ENCODE measurements at places on chromosomes 2 and 18. TPM values are rescaled to one million over a fixed set of nuclear protein-coding genes. Genes with fewer than 3 reads are reported as not detected.

GNAL gene
- total RNA-seq = 1.8 TPM

GRP gene
- total RNA-seq = not detected

IL36G gene
- not detected for total RNA-seq

RNF125 gene
- 0.65 TPM for total RNA-seq

TM4SF20 gene
- not detected for total RNA-seq

RAB6C gene
- not detected for total RNA-seq

CYS1 gene
- 0.39 TPM for total RNA-seq

PFN4 gene
- 0.39 TPM for total RNA-seq

Data from epithelial cell of alveolus of lung (primary cell).